ENCODE measurements at places on chromosomes 7 and 10. TPM values are rescaled to one million over a fixed set of nuclear protein-coding genes. Genes with fewer than 3 reads are reported as not detected.

Gene OLAH
- not detected for total RNA-seq

Gene ALOX5
- 6.1 TPM for total RNA-seq

Gene AS3MT
- 0.79 TPM for total RNA-seq

Gene XRCC2
- 14.8 TPM for total RNA-seq

- DNase-seq, result no peak
These were observed 282.6 kb upstream of the CACNA2D1 start for GRCh38 chr7:82726038-82726800.

DNA sequence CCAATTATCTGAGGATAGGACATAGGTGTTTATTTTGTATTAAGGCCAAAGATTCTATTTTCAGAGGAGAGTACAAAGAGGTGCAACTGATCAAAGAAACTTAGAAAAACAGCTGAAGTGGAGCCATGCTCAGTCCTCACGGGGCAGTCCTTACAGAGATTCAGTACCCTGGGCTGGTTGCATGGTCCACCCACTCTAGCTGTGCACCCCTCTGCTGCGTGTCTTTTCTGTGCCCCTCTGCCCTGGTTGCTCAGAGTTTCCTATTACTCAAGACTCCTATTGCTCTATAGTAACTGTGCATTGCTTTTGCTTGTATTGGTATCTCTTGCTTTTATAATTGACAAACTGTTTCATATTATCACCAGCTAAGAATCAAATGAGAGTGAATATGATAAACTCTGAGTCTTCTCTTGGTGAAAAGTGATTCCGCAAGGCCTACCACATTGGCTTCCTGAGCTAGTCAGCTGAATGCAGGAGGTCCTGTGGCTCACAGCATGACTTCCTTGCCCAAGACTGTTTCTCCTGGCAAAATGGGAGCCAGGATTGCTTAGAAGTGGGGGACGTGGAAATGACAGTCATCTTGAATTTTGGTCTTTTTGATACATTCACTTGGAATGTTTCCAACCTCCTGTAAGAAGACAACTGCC, 137.0 kb downstream of the GLCCI1 start:
- no peak for DNase-seq

- no peak for DNase-seq
These were observed 71.8 kb upstream of the LRRN3 start for GRCh38 chr7:111018960-111019736.

GRCh38 chr10:73247509-73248258, 629 bp upstream of the DNAJC9 start:
- DNase-seq, result no peak

- DNase-seq, result no peak
These were observed 242.1 kb upstream of the TCERG1L start for GRCh38 chr10:131553581-131553980.

DNA sequence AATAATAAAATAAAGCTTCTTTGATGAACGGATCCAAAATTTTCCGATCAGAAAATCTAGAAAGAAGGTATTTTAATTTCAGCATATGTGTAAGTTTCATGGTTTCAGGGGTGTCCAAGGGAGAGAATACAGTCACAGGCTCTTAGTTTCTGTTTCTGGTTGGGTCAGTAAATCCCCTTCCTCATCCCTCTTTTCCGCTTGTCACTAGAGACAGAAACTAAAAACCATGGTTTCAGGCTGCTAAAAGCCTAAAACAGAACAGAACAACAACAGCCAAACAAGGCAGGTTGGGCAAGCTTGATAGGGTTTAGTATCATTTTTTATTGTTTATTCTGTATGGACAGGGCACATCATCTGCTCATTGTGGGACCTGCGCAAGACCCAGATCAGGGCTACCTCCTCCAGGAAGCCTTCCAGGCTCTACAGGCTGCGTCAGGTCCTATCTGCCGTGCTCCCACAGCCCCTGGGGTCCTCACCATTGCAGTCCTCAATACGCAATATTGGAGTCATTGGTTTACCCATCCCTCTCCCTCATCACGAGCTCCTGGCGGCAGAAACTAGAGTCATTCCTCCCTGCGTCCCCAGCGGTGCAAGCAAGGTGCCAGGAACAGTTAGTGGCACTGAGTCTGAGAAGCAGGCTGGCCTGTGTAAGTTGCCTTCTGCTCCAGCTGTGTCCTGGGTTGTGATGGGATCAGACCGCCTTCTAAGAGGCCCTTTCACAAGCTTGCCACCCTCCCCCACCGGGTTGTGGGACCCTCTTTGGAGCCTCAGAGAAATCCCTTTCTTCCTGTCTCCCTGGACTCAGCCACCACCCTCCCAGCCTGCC, 70.2 kb upstream of the CUX1 start:
- DNase-seq, result no peak

DNA sequence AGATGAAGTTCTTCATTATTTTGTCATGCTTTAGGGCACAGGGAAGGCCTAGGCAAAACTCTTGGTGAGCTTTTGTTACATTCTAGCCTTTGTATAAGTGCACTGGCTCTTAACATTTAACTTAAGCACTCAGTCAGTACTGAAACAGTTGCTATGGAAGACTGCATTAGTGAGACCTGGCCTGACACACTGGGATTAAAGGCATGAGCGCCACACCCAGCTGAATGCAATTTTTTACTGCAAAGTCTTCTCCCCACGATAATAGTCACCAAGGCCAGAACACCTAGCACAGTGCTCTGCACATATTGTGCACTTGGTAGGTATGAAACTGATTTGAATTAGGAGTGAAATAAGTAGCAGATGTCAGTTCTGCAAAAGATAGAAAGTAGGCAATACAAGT, 41.2 kb upstream of the ZNF138 start:
- DNase-seq, result no peak

- peak; percentile 59 for DNase-seq
These were observed 25.0 kb downstream of the ABLIM1 start for GRCh38 chr10:114632869-114633715.

DNA sequence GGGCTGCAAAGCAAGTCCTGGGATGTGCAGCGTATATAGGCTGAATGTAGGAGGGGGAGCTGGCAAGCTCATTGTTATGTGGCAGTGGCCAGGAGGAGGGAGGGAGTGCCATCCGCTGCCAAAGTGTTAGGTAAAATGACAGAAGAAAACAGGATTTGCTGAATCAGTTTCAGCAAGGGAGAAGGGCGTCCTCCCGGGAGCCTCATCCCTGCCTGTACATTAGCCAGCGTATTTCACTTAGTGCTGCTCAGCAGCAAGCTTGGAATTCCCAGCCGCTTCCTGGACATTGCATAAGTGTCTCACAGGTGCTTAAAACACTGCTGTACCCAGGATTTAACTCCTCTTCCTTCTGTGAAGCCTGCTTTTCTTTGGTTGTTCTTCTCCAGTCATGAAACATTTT, 2.5 kb downstream of the NIPSNAP2 start:
- no peak for DNase-seq

- no peak for DNase-seq
These were observed 24.7 kb downstream of the ADK start for GRCh38 chr10:74175510-74176379.

- DNase-seq, result no peak
These were observed 36.7 kb downstream of the MTERF1 start for GRCh38 chr7:91843831-91844230.

DNA sequence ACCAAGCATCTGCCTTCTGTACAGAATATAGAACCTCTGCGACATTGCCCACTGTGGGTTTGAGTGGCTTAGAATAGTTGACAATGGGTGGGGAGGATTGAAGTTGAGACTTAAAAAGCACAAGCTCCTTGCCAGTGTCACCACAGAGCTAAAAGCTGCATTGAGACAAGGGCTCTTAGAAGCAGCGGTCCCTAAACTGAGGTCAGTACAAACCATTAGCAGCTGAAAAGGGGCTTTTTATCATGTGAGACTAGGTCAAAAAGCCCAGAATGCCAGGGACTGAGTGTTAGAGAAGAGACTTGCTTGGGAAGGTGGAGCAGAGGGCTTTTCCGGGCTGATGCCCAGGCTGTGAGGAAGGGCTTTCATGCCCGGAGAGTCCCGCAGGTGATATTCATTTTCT, 91.3 kb downstream of the POU6F2 start:
- DNase-seq, result no peak
